Posterior cingulate gyrus (tissue), 11 donors: ENCODE measurements at places on chromosomes 3 and 15.

GRCh38 chr3:150005243-150006112 is 34.8 kb upstream of the PFN2 start:
- no peak for DNase-seq

DNA sequence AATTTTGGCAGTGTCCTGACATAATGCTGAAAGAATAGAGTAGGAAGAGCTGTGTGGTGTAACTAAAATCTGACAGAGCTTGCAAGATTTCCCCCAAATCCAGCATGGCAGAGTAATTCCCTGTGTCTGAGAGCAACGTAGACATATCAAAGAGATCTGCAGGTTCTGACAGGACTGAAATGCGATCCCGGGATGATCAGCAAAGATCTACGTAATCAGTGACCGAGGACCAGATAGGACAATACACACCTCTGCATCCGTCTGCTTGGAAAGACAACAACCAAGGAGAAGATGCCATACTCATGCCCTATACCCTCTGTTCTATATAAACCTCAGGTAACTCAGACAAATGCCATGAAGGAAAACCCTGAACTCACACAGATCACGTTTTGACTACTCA is 26.6 kb upstream of the SYNPR start:
- DNase-seq = no peak

- peak; percentile 89 for DNase-seq
Observed at GRCh38 chr15:74375303-74375693, 7.9 kb upstream of the CYP11A1 start.

GRCh38 chr3:157572559-157573270 is 69.5 kb upstream of the VEPH1 start:
- DNase-seq = no peak

- DNase-seq = no peak
Observed at GRCh38 chr15:100229181-100230163, 112.3 kb downstream of the ADAMTS17 start.

- DNase-seq = no peak
Observed at GRCh38 chr15:91456921-91457320, 356.9 kb downstream of the SV2B start.

DNA sequence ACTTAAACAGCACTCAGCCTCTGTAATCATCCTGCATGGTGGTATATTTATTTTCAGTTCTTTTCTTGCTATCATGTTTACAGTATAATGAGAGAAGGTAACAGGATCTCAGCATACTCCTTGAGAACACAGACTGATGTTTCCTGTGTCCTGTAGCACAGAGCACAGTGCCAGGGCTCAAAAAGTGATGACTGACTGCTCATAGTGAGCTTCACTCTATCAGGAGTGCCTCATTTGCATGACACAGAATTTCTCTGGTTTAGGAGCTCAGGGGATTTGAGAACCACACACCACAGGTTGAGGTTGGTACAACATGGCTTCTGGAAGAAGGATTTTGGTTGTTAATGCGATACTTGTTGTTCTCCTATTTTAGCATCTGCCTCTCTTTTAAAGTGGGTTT is 68.5 kb upstream of the SLC2A2 start:
- no peak for DNase-seq

DNA sequence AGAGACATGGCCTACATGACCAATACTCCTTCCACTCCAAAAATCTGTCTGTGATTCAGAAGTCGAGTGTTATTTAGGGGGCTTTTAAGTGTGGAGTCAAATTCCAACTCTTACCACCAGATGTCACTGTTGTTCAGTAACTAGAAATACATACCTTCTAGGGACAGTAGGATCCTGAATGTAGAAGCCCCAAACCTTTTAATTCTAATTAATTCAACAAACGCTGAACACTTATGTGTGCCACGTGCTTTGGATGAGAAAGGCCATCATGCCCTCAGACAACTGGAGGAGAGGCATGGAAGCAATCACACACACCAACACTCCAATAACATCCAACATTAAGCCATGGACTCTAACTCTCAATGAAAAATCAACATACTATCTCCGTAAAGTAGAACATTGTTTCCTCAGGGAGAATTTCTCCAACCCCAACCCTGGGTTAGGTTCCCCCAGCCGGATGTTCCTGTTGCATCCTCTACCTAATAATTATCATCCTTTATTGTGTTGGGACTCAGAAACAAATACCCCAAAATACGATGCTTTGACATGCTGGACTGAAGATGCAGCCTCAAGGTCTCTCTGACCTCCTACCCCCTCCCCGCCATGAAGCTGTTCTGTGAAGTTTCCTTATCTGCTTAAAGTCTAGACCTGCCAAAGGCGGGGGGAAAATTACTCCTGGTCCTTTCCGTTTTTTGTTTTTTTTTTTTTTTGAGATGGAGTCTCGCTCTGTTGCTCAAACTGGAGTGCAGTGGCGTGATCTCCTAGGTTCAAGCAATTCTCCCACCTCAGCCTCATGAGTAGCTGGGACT is 8.0 kb upstream of the CCDC13 start:
- DNase-seq = no peak

DNA sequence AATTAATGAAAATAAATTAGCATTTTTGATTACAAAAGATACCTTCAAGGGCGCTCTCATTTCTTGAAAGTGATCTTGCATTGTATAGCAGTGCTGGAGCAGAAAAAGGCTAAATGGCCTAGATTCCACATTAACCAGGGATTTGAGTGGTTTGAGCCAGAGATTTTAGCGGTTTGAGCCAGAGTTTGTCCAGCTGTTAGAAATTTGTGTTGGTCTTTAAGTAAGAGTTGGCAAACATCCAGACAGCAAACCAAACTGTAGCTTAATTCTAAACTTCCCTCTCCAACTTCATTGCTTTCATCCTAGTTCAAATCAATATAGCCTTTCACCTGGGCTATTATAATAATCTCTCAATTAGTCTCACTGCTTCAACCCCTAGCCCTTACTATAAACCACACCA is 351.7 kb downstream of the IGSF11 start:
- no peak for DNase-seq

- no peak for DNase-seq
Observed at GRCh38 chr15:43958861-43959330, 132.1 kb downstream of the WDR76 start.

DNA sequence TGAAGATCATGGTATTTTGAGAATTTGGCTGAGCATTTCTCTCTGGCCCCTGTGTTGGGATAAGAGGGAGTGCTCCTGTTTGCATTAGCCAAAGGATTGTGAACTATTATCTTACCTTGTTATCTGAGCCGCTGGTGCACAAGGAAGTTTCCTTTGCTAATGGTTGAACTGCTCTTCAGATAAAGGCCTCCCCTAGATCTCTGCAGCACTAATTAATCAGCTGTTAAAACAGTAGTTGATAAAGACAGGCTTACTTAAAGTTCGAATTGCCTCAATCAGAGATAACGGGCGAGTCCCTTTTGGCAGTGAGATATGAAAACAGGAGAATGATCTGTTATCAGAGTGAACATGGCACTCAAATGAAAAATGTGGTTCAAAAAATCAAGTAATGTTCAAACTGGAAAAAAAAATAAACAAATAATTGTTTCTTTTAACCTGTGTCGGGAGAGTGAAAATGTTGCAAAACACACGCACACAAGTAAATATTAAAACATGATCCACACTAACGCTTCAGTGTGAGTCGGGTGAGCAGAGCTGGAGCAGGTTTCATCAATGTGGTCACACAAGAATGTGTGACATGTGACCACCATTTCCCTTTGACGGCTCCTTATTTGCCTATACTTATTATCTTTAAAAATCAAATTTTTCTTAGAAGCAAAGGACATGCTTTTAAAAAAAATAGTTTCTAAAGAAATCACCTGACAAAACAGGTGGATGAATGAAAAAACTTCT is 469.1 kb downstream of the SOX2 start:
- no peak for DNase-seq

DNA sequence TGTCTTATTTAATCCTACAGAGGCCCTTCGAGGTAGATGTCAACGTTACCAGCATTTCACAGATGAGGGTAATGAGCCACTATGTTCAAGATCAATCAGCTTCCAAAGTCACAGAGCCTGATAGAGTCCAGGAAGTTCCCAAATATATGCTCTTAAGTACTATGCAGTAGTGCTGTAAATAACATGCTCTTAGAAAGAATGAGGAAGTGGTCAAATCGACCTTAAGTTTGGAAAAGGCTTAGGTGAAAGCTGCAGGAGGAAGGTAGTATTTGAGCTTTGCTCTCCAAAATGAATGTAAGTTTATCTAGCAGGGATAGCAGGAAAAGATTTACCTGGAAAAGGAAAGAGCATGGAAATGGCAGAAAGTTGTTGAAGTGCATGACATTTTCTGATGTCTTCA is 234.0 kb downstream of the RBMS3 start:
- no peak for DNase-seq

GRCh38 chr15:50687302-50687902 is 805 bp upstream of the TRPM7 start:
- no peak for DNase-seq

GRCh38 chr15:98418122-98418521 is 230.2 kb upstream of the IGF1R start:
- DNase-seq = no peak

DNA sequence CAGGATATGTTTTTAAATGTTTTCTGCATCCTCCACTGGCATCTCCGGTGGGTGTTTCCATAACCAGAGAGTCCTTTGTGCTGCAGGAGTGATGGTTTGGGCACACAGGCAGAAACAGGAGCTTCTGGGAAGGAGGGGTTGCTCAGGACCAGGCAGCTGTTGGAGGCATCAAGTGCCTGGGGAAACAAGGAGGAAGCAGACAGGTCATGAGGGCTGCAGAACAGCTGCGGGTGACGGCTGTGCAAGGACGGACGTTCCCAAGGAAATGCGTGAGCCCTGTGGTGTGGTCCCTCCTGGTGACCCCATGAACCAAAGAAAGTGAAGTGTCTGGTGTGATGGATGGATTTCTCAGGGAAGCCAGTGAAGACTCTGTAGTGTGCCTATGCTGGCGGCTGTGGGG is 61.2 kb upstream of the TNFAIP8L3 start:
- no peak for DNase-seq

GRCh38 chr3:184937611-184938010 is 125.6 kb downstream of the VPS8 start:
- no peak for DNase-seq

DNA sequence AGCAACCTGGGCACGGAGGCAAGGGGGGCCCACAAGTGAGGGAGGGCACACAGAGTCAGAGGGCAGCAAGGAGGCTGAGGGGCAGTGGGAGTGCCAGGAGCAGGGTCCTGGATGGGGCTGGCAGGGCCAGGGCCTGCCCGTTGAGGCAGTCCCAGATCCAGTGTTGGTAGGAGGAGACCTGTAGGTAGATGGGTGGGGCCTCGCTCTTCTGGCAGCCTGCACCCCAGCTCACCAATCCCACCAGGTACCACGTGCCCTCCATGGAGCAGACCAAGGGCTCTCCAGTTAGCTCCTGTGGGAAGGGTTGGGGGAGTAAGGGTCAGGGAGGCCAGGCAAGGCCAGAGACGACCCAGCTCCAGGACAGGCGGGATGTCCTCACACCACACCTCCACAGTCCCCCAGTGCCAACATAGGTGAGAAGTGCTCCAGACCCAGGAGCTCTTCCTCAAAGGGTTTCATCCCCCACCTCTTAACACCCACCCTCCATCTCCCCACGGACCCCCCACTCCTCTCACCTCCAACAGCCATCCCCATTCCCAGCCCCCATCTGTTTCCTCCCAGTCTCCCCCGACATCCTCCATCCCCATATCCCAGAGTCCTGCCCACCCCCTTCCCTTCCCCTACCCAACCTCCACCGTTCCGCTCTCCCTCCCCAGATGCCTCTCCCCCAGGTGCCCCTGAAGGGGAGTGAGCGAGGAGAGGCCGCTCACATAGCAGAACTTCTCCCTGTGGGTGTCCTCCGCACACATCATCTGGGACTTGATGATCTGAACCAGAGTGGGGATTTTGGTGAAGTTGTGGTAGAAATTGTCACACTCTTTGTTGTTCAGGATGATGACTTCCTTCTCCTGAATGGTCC is 5.2 kb downstream of the PRSS50 start:
- DNase-seq = peak; percentile 57

- DNase-seq = no peak
Observed at GRCh38 chr3:65678516-65678915, 360.2 kb downstream of the MAGI1 start.

GRCh38 chr3:23865595-23866396 is 51.0 kb downstream of the NKIRAS1 start:
- DNase-seq = no peak

DNA sequence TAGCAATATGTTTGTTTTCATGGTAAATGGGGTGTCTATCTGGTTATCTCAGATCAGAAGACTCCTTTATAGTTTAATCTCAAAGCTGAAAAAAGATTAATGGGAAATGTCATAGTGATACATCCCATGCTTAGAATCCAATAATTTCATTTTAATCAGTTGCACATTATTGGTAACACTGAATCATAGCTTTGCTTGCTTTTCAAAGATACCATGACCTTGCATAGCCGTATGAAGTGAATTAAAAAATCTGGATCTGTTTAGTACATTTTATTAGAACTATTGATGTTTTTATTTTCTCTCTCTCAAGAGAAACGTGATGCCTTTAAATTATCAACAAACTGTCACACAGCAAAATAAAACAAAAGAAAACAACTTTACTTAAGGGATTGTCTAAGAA is 506.7 kb upstream of the SGO1 start:
- DNase-seq = no peak

DNA sequence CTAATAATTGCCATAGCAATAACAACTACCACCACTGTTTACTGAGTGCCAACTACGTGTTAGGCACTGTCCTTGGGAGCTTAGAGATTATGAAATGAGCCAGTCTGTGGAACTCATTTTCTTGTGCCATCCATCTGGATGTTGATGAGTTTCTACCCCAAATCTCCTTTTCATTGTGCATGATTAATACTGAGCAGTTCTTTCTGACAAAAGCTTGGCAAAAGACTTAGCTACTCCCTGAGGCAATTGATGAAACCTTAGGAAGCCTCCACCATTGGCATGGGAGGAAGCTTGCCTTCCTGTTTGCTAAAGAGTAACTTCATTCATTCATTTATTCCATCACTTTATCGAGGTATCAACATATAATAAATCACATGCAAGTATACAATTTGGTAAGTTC is 39.8 kb downstream of the PRICKLE2 start:
- no peak for DNase-seq

- no peak for DNase-seq
Observed at GRCh38 chr3:12352253-12352652, 63.4 kb downstream of the PPARG start.

DNA sequence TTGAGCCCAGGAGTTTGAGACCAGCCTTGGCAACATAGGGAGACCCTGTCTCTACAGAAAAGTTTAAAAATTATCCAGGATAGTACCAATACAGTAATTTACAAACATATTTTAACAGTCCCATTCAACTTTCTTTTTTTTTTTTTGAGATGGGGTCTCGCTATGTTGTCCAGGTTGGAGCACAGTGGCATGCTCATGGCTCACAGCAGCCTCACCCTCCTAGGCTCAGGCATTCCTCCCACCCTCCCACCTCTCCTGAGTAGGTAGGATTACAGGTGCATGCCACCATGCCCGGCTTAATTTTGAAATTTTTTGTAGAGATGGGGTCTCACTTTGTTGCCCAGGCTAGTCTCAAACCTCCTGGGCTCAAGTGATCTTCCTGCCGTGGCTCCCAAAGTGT is 12.5 kb upstream of the MAP6D1 start:
- no peak for DNase-seq

DNA sequence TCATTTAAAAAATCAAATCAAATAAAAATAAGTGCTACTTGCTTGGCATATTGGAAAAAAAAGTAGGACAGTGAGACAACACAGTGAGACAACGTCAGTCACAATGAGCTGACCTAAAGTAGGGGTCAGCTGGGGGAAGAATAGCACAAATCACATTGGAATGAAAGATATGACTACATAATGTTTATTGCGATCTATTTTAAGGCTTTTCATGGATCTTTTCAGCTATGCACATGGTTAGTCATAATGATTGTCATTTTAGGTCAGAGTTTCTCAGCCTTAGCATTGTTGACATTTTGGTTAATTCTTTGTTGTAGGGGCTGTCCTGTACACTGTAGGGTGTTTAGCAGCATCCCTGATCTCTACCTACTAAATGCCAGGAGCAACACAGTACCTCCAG is 44.5 kb downstream of the CMSS1 start:
- no peak for DNase-seq
